Right forelimb (tissue), 1 donor: ENCODE measurements at places on chromosomes 1 and 21.
A peak's percentile ranks its signal among the peaks of the same experiment; 100 is the strongest.

GRCh38 chr1:8303141-8303540, 14.8 kb upstream of the SLC45A1 start:
- no peak for DNase-seq

- DNase-seq, result no peak
Measured at GRCh38 chr1:15346346-15347030, 63.2 kb upstream of the EFHD2 start.

DNA sequence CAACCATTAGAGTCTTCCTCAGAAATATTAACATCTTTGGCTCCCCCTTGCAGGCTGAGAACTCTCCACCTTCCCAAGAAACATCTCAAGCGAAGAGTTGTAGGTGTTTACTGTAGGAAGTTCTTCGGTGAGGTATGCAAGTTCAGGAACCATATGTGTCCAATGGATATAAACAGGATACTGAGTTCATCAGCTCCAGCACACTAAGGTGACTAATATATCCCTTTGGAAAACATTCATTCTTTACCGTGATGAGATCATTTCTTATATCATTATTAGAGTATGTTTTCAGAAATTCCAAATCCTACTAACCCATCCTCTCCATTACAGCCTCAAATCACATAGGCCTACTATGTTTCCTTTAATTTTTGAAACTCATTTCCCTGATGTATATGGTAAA, 37.3 kb upstream of the PRMT6 start:
- no peak for DNase-seq

- DNase-seq, result no peak
Measured at GRCh38 chr1:210264496-210265380, 32.1 kb downstream of the SERTAD4 start.

- DNase-seq, result no peak
Measured at GRCh38 chr1:58318157-58319005, 228.1 kb downstream of the OMA1 start.

GRCh38 chr1:227654858-227655752, 80.0 kb downstream of the JMJD4 start:
- DNase-seq, result no peak

GRCh38 chr1:223717695-223718363, 5.5 kb downstream of the CAPN2 start:
- no peak for DNase-seq

GRCh38 chr1:99645699-99646531, at the start of gene PALMD:
Gene PALMD, plus strand, starts transcription at chr1:99646113. Its CDS starts 205 bp downstream, at chr1:99646318.
- peak; percentile 73 for DNase-seq

DNA sequence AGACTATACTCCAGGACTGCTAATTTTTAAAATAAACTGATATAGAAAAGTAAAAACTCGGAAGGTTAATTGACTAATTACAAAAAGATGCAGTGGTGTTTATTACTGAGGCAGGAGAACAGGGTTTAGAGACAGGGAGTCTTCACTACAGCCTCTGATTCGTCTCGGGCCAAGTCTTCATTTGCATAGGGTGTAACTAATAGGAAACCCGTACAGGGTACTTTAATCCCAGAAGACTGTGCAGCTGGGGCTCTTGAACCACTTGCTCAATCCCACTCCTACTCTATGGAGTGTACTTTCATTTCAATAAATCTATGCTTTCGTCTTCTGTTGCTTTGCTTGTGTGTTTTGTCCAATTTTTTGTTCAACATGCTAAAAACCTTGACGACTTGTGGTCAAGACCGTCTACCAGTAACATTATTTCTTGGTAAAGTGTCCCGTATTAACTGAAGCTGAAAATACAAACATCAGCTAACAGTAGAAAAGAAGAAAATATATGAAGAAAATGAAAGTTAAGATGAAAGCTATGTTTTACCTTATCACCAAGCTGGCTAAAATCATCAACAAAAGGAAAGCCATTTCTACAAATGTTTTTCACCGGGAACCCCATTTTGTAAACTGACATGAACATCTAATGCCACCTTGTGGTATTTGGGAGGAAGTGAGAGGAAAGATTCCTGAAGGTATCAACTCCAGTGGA, 8.0 kb downstream of the SDHB start:
- DNase-seq, result no peak

DNA sequence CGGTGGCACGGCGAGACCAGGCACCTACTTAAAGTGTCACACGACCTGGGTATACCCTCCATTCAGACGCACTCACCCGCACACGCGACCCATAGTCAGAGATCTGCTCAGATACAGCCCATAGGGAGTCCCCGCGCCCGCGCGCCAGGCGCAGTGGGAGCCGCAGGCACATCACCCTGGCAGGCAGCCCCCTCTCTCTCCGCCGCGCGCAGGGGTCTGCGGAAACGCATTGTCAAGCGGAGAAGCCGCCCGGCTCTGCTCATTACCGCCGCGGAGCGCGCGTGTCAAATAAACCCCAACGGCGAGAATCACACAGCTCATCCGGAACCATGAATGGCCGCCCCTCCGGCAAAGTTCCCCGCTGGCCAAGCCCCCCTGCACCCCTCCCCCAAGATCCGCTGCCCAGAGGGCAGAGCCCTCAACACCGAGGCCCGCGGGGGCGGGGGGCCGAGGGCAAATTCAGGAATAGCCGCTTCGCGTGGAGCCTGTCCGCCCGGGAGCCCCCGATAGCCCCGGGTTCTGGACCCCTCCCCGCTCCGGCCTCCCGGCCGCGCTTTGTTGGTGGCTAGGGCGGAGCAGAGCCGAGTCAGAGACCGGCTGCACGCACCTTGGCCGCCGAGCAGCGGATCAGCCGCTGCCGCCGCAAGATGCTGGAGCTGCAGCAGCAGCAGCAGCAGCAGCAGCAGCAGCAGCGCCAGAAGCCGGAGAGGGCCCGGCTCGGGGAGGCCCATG, 522 bp downstream of the LRP8 start:
- peak; percentile 71 for DNase-seq

- peak; percentile 45 for DNase-seq
Measured at GRCh38 chr1:44810101-44810761, 1.9 kb downstream of the BTBD19 start.

- peak; percentile 65 for DNase-seq
Measured at GRCh38 chr1:42146626-42147320, 6.4 kb upstream of the GUCA2B start.

GRCh38 chr1:108861566-108861965, 4.7 kb upstream of the AKNAD1 start:
- no peak for DNase-seq

DNA sequence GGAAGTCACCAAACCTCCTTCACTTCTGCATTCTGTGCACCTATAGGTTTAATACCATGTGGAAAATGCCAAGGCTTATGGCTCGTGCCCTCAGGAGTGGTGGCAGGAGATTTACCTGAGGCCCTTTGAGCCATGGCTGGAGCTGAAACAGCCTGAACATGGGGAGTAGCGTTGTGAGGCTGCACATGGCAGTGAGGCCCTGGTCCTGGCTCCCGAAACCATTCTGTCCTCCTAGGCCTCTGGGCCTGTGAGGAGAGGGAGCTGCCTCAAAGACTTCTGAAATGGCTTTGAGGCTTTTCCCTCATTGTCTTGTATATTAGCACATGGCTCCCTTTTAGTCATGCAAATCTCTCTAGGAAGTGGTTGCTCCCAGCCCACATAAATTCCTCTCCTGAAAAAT, 20.6 kb downstream of the PTGFR start:
- no peak for DNase-seq

GRCh38 chr1:161071886-161072371, 2.2 kb upstream of the ARHGAP30 start:
- no peak for DNase-seq

GRCh38 chr1:206021008-206021625, 2.6 kb downstream of the CTSE start:
- DNase-seq, result no peak

DNA sequence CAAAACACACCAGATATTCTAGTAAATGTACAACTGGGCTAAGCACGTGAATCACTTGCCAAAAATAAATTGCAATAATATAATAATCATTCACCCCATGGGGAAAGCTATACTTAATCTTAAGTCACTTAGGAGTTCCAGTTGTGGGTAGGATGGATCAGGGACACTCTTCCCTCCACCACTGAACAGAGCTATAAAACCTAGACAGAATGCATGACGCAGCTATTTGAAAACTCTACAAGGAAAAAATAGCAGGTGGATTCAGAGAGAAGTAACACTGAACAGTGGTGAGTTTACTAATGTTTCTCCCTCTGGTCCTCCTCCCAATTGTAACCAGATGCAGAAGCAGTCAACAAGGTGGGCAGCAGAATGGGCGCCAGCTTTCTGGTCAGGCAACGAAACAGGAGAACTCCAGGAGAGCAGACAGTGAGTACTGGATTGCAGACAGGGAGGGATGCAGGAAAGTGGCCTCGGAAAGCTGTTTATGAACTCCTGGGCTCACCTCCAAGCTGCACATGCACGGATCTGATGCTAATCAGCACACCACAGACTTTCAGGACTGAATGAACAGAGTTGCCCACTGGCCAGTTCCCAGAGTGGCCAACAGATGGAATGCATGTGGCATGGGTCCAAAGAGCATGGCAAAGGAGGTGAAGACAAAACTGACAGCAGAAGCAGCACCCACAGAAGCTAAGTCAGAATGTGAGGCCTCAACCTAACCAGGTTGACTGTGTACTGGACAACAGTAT, 41.4 kb downstream of the TARBP1 start:
- no peak for DNase-seq

DNA sequence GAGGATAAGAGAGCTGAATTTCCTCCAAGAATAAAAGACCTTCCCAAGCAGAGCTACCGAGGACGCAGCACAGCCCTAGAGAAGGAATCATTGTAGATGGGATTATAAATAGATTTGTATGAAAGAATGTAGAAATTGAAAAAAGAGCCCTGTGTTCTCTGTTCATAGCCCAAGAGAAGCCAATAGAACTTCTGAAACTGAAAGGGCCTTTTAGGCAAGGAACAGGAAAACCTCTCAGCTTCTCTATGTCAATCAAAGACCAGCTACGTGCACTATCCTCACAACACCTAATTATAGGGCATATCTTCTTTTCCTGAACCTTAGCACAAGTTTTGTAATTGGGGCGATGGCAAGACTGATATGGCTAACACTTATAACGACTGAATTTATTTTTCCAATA, 192.4 kb upstream of the RNPC3 start:
- DNase-seq, result no peak

DNA sequence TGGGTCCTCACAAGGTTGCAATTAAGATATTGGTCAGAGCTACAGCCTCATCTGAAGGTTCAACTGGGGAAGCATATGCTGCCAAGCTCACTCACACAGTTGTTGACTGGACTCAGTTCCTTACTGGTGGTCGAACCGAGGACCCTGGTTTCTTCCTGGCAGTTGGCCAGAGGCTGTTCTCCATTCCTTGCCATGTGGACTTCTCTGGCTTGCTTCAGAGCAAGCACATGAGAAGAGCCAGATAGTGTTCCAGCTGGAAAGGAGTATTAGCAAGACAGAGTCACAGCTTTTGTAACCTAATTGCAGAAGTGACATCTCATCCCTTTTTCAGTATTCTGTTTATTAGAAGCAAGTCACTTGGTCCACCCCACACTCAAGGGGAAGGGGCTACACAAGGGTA, 23.6 kb downstream of the POU2F1 start:
- DNase-seq, result no peak

GRCh38 chr1:197912739-197913494, 4.3 kb upstream of the LHX9 start:
- no peak for DNase-seq
